ENCODE measurements at places on chromosomes 1 and 21.

- no peak for DNase-seq
Measured at GRCh38 chr1:41368801-41369200, 7.6 kb downstream of the FOXO6 start.

DNA sequence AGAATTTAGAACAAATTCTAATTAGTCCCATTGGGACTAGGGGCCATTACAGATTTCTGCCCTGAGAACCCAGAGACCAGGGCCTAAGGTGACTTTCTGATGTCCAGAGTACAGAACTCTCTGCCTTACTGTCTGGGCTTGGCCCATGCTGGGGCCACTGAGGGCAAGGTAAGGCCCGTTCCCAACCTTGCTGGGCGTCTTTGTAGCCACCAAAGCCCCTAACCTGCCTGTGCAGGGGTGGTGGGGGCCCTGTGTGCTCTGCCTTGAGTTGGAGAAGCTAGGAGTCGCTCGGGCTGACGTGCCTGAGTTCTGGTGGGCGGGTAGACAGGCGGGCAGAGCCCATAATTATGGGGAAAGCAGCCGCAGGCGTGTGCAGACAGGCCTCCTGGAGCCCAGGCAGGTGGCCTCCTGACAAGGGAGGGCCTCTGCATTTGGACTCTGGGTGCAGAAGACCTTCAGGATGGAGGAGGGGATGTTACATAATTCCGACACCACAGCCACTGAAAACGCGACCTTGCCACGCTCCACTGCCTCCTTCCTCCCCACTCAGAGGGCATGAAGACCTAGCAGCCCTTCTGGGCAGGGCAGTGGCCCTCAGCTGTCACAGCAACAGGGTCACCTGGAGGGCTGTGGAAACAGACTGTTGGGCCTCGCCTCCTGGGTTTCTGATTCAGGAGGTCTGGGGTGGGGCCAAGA is 239.9 kb upstream of the TMEM51 start:
- DNase-seq, result no peak

GRCh38 chr1:43664369-43664768 is 14.4 kb downstream of the KDM4A start:
- no peak for DNase-seq

DNA sequence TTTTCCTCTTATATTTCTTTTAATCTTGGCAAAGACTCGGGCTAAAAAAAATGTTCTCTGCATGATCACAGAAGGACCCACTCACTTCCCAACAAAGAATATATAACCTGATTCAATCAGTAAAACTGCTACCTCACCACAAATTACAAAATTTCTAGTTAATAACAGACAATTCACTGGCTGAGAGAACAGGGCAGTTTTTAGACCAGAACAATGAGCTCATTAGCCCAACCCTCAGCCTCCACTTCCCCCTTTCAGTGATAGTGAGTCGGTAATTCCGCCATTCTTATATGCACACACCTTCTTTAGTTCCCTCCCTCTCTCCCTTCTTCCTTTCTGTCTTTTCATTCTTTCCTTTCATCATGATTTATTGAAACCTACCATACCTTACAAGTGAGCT is 8.9 kb downstream of the SIPA1L2 start:
- DNase-seq, result no peak

DNA sequence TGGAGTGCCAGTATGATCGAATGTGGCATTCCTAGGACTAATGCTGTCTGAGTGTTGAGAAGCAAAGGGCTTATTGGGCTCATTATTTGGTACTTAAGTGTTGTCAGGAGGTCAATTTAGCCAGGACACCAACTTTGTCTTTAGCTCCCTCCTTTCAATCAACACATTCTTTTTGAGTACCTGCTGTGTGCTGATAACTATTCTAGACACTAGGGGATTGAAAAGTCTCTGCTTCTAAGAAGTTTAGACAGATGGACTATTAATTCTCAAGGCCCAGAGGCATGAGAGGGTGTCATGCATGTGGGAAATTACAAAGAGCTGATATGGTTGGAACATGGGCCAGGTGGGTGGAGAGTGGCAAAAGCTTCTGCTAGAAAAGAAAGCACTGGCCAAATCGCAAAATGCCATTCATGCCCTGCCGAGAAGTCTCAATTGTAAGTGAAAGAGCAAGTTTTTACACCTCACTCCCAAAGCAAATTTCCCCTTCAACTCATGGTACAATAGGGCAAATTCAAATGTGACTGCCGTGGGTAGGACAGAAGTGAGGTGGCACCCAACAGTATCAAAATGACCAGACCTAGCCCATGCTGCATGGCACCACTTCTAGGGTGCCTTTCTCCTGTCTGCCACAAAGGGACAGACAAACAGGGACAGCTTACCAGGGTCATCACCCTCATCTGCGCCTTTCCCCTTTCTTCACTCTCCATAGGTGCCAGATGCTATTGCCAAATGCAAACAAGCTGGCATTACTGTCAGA is 53.6 kb upstream of the LAX1 start:
- DNase-seq, result no peak
